ENCODE measurements at places on chromosomes 3 and 15.

GRCh38 chr3:56339244-56339643 is 129.0 kb downstream of the ERC2 start:
- DNase-seq, result no peak

- no peak for DNase-seq
Observed at GRCh38 chr15:67781907-67782690, 43.2 kb upstream of the SKOR1 start.

DNA sequence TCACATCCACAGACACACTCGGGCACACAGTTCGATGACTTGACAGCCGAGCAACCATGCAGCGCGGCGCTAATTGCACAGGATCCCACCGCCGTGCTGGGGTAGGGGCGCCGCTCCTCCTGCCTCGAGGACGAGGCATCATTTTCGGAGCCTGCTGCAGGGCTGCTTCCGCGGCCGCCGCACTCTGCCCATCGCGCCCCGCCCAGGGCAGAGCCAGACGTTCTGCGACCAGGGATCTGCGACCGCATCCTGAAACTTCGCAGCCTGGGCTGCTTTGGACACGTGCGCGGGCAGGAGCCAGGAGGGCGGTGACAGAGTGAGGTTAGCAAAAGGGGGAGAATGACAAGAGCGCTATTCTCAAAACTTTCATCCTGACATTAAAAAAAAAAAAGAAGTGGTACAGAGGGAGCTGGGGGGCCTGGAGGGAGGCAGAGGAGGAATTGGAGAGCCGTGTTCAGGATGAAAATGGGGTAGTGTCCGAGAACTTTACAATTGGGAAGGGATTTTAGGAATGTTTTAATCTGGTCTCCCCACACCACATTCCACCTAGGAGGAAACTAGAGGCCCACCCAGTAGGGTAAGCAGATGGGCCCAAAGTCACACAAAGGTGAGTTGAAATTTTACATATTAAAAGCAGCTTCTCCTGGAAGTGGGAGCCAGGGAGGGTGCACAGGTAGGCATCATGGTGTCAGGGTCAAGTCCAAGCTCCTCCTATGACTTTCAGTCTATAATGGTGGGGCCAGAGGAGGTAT is 15.9 kb downstream of the IGDCC3 start:
- no peak for DNase-seq

DNA sequence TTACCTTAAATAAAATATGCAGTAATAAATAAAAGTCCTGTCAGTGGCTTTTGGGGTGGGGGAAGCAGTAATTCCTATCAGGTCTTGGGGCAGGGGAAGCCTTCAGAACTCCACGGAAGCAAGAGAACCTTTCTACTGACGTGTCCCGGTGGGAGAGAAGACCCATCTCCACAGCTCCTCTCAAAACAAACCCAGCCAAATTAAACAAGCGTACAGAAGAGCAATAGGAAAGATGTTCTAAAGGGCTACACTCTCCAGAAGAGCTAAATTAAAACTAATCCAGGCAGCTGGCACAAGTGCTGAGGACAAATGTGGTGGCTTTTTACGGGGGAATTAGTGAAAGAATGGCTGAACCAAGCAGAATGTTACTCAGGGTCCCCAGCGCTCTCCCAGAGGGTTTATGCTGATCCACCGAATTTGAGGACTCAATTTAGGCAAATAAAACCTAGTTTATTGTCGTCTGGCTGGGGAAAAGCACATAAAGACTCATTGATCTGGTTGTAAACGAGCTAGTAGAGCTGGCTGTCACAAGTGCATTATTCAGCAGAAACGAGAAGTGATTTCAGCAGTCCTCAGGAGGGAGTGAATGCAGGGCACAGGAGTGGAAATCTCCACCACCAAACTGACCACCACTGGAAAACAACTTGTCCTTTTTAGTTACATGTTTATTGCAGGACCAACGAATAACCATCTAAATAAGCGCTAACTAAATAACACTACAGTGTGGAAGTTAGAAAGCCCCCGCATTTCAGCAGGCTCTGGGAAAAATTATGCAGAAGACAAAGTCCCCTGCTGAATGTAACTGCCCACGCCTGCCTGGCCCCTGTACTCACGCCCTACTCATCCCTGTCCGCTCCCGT is 13.5 kb downstream of the BFSP2 start:
- DNase-seq, result no peak

GRCh38 chr15:95162531-95162930 is 931.2 kb downstream of the MCTP2 start:
- DNase-seq, result no peak

GRCh38 chr3:194671511-194671899 is 486 bp downstream of the LSG1 start:
- DNase-seq, result no peak

DNA sequence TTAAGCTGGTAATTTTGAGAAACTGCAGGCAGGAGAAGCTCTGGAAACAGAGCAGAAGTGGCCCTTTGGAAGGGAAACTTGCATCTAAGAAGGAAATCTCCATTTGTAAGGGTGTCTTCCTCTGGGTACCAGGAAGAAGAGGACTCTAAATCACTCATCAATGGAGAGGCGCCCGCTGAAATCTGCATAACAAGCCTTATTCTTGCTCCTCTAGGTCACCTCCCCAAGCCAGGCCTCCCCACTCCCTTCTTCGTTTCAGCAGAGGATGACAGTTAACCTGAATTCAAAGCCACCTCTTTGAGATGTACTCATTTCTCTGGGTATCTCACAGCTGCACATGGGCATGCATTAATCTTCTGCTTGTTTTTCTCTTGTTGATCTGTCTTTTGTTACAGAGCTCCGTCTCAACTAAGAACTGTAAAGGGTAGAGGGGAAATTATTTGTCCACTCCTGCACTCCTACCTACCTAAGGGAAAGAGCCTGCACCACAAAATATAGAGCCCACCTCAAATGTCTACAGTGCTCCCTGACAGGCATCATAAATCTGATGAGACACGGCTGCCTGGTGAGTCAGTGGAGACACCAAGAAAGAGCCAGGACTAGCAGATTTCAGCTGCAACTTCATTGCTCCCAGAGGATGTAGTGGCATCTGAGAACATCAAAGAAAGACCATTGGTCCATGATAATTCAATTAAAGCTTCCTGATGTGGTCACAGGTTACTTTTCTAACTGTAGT is 51.5 kb downstream of the GABRB3 start:
- no peak for DNase-seq

DNA sequence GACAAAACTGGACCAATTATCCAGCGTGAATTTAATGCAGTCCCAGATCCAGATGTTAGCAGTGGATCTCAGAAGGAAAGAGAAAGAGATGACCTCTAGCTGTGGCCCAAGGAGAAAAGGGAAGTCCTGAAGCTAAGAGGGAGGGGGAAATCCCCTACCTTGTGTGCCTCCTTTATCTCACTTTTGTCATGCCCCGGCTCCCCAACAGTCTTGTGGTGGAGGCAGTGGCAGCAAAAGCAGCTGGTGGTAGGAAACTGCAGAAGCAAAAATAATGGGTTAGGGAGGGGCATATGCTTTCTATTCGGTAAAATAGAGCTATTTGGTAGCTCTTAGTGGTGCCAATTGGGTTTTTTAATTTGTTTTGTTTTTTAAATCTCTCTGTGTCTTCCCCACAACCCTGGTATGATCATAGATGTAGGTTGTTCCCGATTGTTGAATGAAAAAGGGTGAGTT is 56.5 kb downstream of the MCTP2 start:
- no peak for DNase-seq

DNA sequence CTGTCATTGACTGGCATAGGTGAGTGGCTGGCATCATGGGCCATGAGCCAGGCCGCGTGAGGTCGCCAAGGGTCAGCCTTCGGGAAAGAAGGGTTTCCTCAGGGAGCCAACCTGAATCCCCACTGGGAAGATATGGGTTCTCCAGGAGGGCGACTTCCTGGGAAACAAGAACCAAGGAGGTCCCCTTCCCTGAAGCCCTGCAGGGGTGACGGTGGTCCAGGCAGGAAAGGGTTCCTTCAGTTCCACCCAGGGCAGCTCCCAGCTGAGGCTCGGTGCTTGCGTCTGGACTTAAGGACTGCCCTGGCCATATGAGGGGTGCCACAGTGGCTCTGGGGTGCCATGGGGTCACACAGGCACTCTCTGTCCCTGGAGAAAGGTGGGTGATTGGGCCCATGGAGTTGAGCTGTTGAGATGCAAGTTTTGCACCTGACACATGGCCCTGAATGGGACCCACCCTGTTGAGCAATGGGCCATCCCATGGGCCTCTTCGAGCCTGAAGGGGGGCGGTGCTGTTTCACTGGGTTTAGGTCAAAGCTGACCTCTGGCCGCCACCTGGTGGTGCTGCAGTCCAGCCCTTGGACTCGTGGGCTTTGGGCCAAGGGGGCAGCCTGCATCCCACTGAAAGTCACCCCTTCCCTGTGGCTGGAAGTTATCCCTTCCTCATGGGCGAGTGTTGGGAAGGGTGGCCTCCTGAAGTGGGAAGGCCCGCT is 228.1 kb downstream of the SNRPN start:
- no peak for DNase-seq

- no peak for DNase-seq
Observed at GRCh38 chr3:53215816-53216215, 40.0 kb downstream of the TKT start.

- no peak for DNase-seq
Observed at GRCh38 chr3:44411031-44411645, 66.3 kb downstream of the ZNF445 start.

DNA sequence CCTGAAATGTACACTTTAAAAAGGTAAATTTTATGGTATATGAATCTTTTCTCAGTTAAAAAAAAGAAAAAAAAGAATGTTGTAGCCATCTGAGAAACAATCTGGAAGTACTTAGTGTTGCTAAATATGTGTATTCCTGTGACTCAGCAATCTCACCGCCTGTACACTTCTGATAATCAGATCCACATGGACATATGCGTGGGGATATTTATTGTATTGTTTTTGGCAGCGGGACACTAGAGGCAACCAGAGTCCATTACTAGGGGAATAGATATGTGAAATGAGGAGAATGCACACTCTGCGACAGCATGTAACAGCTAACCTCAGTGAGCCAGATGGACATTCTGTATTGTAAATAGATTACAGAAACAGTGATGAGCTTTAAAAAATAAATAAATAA is 65.4 kb downstream of the AQP9 start:
- DNase-seq, result no peak

- no peak for DNase-seq
Observed at GRCh38 chr15:50295966-50296365, 30.4 kb upstream of the HDC start.

- no peak for DNase-seq
Observed at GRCh38 chr15:72845981-72846383, 62.4 kb upstream of the ADPGK start.

DNA sequence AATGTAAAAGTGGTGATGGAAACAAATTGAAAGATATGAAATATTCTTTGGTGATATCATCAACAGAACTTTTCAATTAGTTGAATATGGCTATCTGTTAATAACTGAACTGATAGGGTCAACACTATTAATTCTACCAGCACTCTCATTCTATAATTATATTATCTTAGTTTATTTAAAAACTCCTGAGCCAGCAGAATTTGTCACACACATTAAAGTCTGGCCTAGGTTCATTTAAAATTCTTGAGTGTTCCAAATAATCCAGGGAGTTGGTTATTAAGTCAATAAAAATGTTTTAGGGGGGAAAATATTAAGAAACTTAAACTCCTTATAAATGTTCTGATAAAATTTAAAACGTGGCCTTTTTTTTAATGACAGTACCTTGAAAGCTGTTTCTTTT is 189.6 kb upstream of the GRM7 start:
- DNase-seq, result no peak

DNA sequence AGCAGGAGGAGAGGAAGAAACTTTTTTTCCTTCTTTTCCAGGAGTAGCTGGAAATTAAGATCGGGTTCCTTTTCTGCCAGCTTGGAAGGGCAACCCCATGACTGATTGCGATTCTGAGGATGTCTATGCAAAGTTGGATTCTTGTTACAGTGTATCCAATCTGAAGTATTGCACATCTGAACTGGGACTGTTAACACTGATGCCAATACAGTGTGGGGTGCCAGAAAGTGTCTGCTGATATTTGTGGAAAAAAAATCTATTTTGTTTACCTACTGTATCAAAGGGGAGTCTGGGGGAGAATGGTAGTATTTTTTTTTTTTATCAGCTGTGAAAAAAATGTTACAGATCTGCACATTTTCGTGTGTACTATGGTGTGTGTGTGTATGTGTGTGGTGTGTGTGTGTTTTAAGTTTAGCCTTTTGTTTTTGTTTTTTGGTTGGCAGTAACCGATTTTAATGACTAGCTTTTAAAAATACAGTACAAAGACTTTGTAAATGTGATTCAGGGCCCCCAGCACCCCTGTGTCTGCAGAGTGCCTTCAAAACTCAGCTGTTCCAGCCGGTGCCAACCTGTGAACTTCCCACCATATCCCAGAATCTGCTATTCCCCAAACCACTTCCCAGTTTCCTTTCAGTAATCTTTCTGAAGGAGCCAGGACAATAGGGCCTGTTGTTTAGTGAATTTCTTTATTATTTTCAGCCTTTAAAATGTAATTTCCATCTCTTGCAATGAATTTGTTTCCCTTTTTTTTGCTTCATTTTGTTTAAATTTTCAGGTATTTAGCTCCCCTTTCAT is 1.9 kb downstream of the RAP2B start:
- no peak for DNase-seq

GRCh38 chr3:122938783-122939425 is 88.7 kb downstream of the SEMA5B start:
- DNase-seq, result no peak

- DNase-seq, result no peak
Observed at GRCh38 chr3:161498259-161498921, 1.8 kb downstream of the OTOL1 start.

GRCh38 chr3:34073111-34073510 is 274.7 kb downstream of the PDCD6IP start:
- no peak for DNase-seq

- no peak for DNase-seq
Observed at GRCh38 chr15:98397419-98397818, 250.9 kb upstream of the IGF1R start.

DNA sequence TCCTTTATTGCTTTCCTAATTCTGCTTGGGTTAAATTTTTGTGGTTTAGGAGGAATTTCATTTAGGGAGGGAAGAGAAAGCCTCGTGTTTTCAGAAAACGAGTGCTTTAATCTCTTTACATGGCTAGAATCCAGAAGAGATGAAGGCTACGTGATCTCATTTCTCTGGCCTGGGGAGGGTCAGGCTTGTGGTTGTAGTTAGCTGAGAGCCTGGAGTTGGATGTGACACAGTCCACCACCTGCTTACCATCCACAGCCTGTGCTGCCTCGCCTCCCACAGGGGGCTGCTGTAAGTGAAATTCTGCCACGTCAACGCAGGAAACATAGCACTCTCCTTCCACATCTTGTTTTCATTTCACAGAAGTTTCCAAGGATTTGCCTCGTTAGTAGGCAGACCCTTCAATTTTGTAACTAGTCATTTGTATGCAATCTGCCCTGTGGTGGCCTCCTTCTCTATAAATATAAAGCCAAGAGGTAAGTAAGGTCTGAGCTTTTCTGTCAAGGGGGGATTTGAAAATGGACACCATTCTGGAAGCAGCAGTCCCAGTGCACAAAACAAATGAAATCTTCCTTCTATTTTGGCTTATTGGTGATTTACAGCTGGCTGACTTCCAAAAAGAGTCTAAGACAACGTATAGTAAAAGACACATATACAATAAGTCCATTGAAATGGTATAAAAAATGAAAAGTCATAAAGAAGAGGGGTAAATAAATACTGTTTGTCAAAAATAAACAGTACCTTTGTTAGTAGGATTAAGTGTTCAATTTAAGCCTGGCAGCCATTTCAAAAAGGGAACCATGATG is 3.4 kb downstream of the GXYLT2 start:
- DNase-seq, result no peak

- no peak for DNase-seq
Observed at GRCh38 chr3:51999846-52000245, 4.2 kb upstream of the RPL29 start.

Data from frontal cortex (tissue), 4 donors.